ENCODE measurements at places on chromosomes 5 and 9. TPM values are rescaled to one million over a fixed set of nuclear protein-coding genes. Genes with fewer than 3 reads are reported as not detected.

Gene TAF11L8
- not detected for total RNA-seq

Gene PCDHGB7
- not detected for total RNA-seq

DNA sequence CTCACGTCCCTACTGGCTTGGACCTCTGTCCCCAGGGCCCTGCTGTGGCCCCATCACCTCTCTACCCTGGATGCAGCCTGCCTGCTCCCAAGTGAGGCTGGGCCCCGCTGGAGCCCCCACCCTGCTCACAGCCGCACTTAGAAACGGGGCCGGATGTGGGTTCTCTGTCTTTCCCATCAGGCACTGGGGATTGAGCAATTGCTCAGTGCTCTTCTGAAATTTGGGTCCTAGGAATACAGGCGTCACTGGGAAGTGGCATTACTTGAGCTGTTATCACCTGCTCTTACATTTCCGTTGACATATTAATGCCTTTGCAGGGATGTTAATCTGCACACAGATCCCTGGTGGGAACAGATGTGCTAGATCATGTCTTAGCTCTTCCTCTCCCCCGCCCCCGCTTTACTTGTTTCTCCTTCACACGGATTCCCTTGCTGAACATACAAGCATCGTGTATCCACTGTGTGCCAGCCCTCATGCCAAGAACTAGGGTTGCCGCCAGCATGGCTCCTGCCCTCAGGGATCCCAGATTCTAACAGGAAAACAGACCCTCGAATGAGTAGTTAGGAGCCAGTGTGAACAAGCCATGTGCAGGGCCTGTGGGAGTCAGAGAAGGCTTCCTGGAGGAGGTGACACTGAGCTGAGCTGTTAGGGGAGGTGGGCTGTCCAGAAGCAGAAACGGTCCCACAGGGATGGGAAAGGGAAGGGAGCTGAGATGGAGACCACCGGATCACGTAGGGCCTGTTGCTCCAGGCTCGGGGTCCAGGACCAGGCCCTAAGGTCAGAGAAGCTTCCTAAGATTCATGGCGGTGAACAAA is 65.1 kb downstream of the NEK6 start:
- no peak for DNase-seq

DNA sequence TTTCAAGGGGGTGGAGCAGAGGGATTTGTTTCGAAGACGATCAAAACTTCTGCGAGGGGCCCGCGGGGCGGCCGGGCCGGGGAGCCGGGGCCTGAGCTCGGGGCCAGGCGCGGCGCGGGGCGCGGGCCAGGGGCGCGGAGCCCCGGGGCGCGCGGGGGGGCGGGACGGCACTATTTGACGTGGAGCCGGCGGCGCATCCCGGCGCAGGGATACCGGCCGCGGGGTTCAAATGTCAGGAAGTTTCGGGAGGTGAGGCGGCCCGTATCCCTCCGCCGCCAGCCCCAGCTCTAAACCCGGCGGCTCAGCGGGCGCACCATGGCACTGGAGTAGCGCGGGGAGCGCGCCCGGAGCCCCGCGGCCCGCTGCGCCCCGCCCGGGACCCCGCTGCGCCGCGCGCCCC is at the start of gene LMX1B:
LMX1B (plus strand) TSS at position 278 of the 400 bp plus-strand sequence. CDS start 522 bp downstream, outside the sequence.
- DNase-seq, result no peak

DNA sequence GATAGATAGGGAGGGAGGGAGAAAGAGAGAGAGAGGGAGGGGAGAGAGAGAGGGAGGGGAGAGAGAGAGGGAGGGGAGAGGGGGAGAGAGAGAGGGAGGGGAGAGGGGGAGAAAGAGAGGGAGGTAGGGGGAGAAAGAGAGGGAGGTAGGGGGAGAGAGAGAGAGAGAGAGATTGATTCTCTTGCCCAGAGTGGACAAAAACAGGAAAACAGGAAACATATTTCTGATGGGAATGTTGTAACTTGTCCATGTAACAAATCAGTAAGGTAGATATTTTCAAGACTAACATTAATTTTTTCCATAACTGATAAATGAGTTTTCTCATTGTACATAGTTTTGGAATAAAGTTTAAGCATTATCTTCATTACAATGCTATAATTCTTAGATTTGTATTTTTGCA is 811.7 kb upstream of the GRAMD2B start:
- DNase-seq, result no peak

DNA sequence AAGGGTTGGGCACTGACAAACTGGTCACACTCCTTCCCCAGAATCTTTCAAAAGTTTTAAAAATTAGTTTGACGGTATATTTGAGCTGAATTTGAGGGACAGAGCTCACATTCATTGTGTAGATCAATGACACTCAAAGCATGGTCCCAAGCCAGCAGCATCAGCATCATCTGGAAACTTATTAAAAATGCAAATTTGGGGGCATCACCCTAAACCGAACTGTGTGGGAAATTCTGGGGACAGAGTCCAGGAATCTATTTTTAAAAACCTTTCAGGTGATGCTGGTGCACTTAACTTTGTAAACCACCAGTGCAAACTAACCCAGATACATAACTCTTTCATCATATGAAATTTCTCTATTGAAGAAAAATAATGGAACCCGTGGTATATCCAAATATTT is 58.1 kb upstream of the MTAP start:
- DNase-seq, result no peak
